ENCODE measurements at places on chromosomes 16 and 17.

GRCh38 chr17:45325810-45326209, 9.0 kb upstream of the MAP3K14 start:
- no peak for DNase-seq

GRCh38 chr16:82784573-82784968, 157.8 kb downstream of the CDH13 start:
- no peak for DNase-seq

- no peak for DNase-seq
Measured at GRCh38 chr16:85600078-85600477, 13.0 kb upstream of the GSE1 start.

DNA sequence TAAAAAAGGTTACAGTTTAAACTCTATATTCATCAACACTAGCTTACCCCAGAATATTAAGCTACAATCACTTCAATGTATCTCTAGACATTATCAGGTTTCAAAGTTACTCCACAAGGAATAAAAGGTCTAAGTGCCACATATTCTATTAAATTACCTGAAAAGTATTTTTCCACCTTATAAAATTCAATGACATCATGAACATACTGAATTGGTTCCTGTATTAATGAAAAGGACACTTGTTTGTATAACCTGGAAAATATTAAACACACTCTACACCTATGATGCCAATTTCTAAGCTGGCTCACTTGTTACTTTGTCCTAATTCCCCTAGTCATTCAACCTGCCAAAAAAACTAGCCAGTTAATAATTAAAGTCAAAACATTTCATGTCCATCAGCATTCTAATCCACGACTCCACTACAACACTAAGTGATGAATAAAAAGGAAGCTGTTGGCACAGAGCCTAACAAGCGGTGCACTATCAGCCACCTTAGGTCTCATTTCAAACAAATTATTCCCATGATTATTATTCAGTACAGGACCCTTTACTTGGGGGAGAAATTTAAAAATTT, 12.2 kb downstream of the MED13 start:
- DNase-seq, result peak; percentile 17

DNA sequence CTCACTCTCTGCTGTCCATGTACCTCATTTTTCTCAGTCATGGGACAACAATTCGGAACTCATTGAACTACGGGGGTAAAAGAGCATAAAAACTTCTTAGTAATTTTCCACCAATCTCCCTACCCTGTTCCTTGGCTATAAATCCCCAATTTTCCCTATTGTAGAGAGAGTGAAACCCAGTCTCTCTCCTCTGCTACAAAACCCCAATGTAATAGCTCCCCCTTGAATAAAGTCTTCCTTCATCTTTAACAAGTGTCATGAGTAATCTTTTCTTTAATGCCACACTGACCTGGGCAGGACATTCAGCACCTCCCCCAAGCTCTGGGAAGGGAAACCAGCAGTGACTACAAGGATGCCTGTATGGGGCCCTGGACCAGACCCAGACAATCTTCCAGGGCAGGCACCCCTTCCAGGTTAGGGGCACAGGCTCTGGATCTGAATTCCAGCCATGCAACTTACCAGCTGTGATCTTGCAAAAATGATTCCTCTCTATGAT, 10.2 kb upstream of the EIF1 start:
- DNase-seq, result peak; percentile 61

GRCh38 chr17:5678171-5678570, 93.9 kb upstream of the NLRP1 start:
- DNase-seq, result no peak

DNA sequence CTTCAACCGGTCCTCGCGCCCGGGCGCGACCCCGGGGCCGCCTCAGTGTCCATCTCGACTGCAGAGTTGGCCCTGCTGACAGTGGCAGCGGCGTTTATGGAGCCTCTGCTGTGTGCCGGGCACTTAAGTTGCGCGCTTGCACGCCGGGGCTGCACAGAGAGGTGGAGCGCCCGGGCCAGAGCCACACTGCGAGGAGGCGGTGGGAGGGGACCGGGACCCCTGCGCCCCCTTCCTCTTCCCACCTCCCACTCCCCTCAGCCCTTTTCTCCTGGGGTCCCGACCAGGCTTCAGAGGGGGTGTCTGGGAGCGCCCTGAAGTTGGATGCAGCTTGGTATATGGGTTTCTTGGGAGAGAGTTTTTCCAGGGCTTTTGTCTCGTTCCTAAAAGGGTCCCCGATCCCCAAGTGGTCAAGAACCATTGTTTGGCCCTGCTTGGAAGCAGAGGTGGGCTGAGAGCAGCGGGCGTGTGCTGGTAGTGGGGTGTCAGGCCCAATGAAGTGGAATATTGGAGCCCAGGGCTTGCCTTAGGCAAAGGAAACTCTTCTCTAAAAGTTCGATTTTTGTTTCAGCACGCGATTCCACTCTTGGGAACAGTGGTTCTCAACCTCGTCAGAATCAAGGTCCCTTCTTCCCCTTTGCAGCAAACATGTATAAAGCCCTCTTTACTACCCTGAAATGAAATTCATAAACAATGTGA, 605 bp downstream of the MRTFB start:
- DNase-seq, result peak; percentile 36

DNA sequence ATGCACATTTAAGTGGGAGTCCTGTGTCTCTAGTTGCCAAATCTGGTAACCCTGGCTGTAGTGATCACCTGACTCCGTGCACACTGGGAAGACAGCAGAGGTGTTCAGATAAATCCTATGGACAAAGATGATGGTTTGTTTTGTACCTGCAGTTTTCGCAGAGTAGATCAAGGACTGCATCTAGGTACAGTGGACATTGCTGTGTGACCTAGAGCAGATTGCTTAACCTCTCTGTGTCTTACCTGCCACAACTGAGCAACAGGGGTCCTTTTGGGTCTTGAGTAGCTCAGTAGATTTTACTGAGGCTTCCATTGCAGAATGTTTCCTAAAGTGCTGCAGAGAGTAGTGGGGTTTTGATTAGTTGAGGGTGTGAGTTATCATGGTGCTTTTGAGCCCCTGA, 160.8 kb downstream of the SHISA9 start:
- no peak for DNase-seq

- no peak for DNase-seq
Measured at GRCh38 chr17:35890774-35891155, 10.6 kb upstream of the CCL5 start.

DNA sequence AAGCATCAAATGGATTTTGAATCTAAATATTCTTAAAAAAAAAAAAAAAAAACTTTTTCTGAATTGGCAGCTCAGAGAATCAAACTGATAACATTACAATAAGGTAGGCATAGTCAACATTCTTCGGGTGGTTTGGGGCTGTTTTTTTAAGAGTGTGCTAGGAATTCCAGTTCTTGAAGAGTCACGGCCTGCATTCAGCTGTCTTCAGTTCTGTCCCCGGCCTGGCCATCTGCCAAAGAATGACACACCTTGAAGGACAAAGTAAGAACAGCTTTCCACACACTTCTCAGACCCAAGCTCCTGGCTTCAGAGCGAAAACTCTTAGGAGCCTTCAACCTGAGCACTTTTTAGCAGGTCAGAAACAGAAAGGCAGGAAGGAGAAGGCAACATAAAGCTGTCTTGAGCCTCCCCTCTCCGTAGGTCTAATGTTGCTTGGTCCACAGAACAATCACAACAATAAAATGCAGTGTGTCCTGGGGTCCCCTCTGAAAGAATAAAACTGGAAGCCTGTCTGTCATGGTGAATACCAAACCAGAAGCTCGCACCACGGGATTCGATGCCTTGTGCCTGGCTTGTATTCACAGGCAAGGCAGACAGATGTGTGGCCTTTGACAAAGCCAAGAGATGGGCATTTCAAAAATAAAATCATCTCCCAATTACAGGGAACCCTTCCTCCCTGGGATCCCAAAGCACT, 524.4 kb upstream of the ZFHX3 start:
- peak; percentile 2 for DNase-seq

DNA sequence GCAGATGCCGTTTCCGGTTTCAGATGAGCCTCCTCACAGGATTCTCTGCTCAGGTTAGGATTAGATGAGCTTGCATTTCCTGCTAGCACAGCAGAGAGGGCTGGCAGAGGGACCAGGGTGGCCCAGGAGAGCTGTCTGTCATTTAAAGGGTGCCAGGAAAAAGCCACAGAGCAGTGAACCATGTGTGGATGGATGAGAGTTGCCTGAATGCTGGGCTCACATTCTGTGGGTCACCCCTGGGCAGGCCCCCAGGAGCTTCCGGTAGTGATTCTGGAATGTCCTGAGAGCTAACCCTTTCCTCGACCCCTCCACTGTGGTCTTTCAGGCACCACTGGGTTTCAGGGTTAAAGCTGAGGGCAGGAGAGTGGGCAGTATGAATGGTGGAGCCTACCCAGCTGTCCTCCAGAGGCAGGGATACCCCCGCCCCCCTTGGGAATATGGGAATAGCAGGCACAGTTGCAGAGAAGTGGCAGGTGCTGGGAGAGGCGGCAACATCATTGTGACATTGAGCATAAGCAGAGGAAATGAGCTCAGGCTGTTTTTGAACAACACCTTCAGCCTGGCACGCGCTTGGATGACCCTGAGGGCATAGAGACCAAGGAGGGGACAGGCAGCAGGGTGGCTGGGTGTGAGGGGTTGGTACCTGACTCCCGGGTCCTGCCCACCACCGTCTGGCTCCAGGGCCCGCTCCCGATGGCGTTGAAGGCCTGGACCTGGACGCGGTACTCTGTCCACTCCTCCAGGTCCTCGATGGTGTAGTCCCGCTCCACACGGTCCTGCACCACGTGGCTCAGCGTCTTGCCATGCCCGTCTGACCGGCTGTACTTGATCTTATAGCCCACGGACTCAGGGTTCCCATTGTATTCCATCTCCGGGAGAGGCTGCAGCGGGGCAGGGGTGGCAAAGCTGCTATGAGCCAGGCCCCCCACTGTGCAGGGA, 83.0 kb upstream of the CDC42EP4 start:
- no peak for DNase-seq

- peak; percentile 16 for DNase-seq
Measured at GRCh38 chr17:80832266-80832676, 159.4 kb upstream of the CHMP6 start.

GRCh38 chr17:74098136-74099024, 105.1 kb upstream of the RPL38 start:
- no peak for DNase-seq
